ENCODE measurements at places on chromosomes 7 and 10. TPM values are rescaled to one million over a fixed set of nuclear protein-coding genes. Genes with fewer than 3 reads are reported as not detected.

The GJD4 gene
- not detected for total RNA-seq

The HOXA7 gene
- 31.3 TPM for total RNA-seq

The ZNF248 gene
- 11.6 TPM for total RNA-seq

The MYL10 gene
- not detected for total RNA-seq

DNA sequence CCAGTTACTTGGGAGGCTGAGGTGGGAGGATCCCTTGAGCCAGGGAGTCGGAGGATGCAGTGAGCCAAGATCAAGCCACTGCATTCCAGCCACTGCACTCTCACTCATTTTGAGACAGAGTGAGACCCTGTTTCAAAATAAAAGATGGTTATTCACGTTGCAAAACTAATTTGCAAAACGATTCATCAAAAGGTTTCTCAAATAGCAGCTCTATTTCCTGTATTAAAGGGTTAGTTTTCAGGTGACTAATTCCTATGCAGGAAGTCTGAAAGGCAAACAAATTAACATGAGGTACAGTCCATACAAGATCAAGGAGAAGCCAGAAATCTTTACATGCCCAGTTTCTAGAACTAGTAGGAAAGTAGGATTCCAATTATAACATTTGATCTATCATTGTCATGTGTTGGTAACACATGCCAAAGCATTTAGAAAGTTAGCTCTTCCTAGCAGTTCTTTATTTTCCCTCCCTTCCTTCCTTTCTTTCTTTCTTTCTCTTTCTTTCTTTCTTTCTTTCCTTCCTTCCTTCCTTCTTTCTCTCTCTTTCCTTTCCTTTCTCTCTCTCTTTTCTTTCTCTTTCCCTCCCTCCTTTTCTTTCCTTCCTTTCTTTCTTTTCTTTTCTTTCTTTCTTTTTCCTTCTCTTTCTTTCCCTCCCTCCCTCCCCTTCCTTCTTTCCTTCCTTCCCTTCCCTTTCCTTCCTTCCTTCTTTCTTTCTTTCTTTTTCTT, 49.3 kb downstream of the DENND2A start:
- no peak for DNase-seq
- H3K4me3 ChIP-seq: no peak overlapping the region
- H3K36me3 ChIP-seq: no peaks in the 10 kb centered on the region

- H3K36me3 ChIP-seq: no peaks in the 10 kb centered on the region
- no peak overlapping the region for H3K27ac ChIP-seq
- H3K4me1 ChIP-seq: peaks cover 2% of the 10 kb centered on the region
- DNase-seq: no peak
- H3K27me3 ChIP-seq: no peaks in the 10 kb centered on the region
Measured at GRCh38 chr7:1978656-1979590, 253.8 kb downstream of the MAD1L1 start.

DNA sequence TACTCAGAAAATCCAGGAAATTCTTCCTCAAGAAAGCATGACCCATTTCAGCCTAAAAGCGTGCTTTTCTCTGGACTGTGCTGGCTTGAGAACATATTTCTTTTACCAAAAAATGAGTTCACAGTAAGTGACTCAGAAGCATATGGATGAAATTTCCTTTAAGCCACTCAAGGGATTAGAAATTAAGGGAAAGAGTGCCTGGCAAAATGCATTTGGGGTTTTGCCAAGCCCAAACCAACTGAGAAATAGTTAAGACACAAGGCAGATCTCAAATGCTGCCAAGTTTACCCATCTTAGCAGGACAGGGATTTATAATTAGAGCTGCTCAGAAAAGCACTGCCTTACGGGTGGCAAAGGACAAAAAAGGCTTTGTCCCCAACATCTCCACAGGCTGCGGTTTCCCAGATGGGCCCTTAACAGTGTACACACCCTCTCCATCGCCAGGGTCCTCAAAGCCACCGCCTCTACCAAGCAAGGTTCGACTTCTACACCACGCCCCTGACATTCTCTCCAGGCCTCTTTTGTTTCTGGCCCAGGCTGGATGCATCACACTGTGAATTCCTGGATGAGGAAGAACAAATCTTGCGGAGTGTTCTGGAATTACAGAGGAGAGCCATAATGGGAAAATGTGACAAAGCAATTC, 30.1 kb upstream of the CDHR3 start:
- no peaks in the 10 kb centered on the region for H3K27me3 ChIP-seq
- H3K4me3 ChIP-seq: no peak overlapping the region
- no peaks in the 10 kb centered on the region for H3K36me3 ChIP-seq
- no peak for DNase-seq
- H3K27ac ChIP-seq: no peak overlapping the region
- H3K4me1 ChIP-seq: no peaks in the 10 kb centered on the region
